ENCODE measurements at places on chromosomes 5 and 9.

GRCh38 chr9:77819657-77820056, 171.5 kb upstream of the GNA14 start:
- DNase-seq: peak; percentile 51

GRCh38 chr9:7967851-7968250, 168.3 kb upstream of the DMAC1 start:
- no peak for DNase-seq

DNA sequence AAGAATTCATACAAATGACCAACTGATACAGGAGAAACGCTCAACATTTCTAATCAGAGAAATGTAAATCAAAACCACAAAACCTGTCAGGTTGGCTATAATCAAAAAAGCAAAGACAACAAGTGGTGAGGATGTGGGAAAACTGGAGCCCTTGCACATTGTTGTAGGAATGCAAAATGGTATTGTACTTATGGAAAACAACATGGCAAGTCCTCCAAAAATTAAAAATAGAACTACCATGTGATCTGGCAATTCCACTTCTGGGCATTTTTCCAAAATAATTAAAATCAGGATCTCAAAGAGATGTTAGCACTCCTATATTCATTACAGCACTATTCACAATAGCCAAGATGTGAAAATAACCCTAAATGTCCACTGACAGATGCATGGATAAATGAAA, 76.1 kb downstream of the FNIP1 start:
- DNase-seq: no peak

DNA sequence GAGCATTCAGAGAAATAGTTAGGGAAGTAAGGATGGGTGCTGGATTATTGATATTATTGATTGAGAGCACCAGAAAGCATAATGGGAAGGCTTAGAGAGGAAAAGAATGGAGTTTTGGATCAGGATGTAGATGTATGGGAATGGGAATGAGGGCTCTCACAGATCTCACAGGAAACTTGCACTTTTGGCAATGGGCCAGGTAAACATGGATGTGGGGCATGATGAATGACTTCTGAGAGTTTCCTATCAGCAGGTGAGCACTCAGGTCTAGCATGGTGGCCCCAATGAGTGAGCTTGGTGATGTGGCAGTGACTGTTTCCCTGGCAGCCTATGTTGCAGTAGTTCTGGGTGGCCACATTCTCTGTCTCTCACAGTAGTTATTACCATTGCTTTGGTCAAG, 283.8 kb downstream of the FBXL7 start:
- DNase-seq: no peak

DNA sequence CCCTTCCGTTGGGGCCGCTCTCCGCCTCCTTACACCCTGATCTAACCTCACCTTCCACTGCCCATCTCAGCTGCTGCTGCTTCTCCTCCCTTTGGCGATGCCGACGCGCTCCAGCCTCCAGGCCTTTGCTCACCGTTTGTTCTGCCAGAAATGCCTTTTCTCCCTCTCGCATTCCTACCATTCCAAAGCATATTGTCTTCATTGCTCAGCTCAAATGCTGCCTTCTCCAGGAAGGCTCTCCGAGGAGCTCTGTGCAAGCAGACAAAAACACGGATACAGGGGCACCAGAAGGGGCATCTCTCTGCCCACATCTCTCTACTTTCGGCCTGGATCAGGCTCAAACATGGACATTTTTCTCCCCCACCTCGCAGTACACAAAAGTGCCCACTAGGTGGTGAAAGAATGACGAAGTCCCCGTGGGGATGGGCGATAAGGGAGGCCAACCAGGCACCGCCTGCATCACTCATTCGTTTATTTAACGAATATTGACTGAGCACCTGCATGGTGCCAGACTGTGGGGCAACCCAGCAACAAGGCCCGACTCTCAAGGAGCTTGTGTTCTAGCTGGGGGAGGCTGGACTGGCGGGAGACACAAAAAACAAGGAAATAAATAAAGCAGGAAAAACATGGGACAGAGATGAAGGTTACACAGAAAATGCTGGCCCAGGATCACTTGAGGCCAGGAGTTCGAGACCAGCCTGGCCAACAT, 7.3 kb upstream of the GRHPR start:
- peak; percentile 80 for DNase-seq

GRCh38 chr5:57738787-57739186, 256.2 kb upstream of the ACTBL2 start:
- no peak for DNase-seq

DNA sequence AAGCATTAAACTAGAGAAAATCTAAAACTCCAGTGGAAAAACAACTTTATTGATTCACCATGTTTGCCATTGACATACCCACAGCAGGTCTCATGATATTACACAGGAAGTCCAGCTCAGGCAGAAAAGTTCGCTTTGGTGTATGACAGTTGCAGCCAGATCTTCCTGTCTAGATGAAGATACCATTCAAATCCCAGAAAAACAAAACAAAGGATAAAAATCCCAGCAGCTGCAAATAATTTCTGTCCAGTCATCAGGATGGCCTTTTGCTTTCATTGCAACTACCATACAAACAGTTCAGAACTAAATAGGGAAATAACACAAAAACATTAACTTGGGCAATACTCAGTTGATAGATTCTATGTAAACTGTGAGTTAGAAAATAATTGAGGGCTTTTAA, 136.0 kb upstream of the NREP start:
- no peak for DNase-seq

- no peak for DNase-seq
Observed at GRCh38 chr9:38212016-38212415, 143.0 kb upstream of the SHB start.

- DNase-seq: no peak
Observed at GRCh38 chr5:170631466-170632195, 127.8 kb downstream of the KCNIP1 start.

DNA sequence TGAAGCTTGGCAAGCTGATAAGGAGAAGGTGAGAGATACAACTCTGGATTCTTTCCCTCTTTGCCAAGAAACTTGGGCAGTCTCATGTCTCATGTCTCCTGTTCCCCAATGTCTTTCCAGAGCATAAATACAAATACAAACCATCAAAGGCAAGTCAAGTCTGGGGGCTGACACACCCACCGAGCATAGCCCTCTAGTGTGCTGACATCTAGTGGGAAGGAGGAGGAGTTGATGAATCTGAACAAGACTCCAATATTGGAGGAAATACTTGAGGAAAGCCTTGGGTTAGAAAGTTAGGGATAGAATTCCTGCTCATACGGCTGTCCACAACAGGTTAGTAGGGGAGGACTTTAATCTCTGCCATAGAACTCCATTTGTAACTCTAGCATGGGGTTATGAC, 8.6 kb downstream of the MLANA start:
- DNase-seq: peak; percentile 8

DNA sequence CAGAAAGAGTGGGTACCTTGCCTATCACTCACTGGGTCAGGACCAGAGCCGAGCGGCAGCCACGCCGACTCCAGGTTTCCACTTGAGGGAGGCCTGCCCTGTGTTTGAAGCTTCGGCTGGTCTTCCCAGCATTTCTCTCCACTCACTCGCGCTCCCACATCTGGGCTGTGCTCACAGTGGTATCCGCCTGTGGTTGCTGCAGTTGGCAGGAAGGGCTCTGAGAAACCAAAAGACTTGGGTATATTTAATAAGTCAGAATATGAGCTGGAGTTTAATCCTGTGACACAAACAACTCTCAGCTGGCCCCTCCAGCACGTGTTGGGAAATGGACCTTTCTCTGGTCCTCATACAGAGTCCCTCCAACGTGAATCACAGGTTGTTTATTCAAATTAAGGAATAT, 70.9 kb downstream of the SPRY4 start:
- no peak for DNase-seq

DNA sequence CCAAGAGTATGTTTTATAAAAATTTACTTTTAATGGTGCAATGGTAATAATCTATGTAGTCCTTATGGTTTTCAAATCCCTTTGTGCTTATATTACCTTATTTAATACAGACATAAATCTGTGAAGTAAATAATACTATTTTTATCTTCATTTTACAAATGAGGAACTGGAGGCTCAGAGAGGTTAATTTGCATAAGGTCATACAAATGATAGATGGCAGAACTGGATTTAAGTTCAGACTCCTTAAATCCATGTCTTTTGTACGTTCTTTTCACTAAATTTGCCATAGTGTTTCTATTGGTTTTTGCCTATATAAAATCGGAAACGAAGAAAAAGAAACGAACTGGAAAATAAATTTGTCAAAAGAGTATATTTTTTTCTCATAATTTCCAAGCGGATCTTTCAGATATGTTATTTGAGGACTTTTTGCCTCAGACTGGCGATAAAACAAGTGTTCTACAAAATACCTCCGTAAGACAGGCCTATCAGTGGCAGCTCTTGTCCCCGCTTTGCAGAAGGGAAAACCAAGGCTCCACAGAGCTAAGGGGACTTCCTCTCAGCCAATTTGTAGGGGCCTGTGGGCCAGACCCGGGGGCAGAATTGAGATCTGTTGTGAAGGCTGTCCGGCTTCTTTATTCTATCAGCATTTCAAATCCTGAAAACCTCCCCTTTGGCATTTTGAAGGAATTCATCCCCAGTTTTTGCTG, 1.1 kb upstream of the TNFAIP8 start:
- no peak for DNase-seq

- no peak for DNase-seq
Observed at GRCh38 chr5:10290438-10290837, 17.3 kb downstream of the CMBL start.

- no peak for DNase-seq
Observed at GRCh38 chr9:30348904-30349303, 2035.5 kb upstream of the ACO1 start.

- DNase-seq: no peak
Observed at GRCh38 chr9:12923468-12924009, 148.7 kb downstream of the LURAP1L start.

DNA sequence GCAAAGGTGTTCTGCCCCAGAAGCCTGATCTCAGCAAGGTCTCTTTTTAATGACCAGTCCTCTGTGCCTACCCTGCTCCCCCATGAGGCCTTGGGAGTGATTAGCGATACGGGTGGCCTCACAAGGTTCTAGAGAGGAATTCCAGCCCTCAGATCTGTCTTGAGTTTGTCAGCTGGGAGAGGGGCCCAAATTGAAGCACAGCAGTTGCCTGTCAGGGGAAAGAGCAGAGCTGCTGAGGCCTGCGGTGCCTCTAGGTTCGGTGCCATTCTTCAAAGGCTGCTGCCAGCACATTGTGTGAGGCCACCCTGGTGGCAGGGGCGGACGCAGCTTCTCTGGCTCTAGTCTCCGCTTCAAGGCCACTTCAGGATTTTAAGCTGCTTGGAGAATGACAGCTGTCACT, 85.7 kb upstream of the GRIA1 start:
- DNase-seq: no peak

- DNase-seq: peak; percentile 1
Observed at GRCh38 chr9:93820667-93821306, 134.4 kb downstream of the BARX1 start.

- DNase-seq: peak; percentile 57
Observed at GRCh38 chr9:91782708-91783214, 167.3 kb downstream of the ROR2 start.

GRCh38 chr5:111922344-111922743, 165.3 kb upstream of the NREP start:
- DNase-seq: no peak

DNA sequence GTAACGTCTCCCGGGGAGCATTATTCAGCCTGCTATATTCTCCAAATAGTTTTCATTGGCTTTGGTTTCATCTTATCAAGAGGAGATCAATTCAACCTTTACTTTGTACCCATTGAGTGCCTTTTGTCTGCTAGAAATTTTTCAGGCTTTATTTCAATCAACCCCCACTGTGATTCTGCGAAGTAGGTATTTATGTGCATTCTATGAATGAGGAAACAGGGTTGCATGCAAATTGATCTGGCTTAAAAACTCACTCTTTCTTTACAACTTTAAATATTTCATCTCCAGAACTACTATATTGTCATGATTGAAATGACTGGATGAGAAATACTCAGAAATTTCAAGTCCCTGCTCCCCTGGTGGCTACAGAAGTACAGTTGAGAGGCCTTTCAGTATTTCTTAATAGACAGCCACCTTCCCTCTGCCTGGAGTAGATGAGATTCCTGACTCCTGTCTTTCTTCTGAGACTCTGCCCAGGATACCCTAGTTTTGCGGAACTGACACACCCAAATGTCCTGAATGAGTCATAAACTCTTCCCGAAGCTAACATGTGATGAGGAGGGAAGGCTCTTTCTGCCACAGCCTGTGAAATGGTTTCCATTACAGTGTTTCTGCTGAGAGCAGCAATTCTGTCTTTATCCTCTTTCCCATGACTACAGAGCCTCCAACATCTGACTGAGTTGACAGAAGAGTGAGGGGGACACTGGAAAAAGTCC, 52.6 kb upstream of the TNC start:
- no peak for DNase-seq

GRCh38 chr9:134236001-134236421, 71.6 kb upstream of the RNU6ATAC start:
- no peak for DNase-seq

GRCh38 chr5:72956324-72957140, 691 bp downstream of the FCHO2 start:
- DNase-seq: no peak

DNA sequence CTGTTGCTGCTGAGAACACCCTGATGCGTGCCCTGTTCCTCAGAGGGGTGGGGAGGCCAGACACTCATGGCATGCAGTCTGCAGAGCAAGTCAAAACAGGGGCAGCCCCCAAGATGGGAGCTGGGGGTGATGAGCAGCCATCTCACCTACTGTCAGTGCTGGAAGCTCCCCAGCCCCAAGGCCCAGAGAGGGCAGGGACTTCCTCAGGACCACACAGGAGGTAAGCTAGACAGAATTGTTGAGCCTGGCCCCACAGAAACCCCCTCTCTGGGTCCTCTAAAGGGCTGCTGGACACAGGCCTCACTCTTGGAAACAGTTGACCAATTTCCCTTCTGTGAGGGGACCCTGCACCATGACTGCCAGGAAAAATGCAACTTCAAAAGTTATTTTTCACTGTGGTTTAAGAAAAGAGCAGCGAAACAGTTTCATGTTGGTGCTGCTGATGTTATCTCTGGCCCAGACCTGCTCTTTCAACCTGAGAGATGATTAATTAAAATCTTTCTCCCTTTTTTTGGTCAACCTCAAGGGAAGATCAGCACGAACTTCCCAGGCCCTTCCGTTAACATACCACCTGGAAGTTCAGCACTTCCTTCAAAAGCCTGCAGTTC, 9.6 kb downstream of the CSF2 start:
- no peak for DNase-seq

DNA sequence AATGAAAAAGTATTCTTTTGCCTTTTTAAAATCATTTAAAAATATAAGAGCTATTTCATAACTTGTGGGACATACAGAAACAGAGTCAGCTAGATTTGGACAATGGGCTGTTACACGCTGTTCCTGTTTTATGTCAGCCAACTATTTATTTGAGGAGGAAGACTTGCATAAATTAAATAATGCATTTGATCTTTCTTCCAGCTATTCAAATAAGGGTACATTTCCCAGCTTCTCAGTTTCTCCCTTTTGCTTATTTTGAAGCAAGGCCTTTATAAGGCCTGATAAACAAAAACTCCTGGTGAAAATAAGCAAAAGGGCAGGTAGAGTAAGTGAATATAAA, 6.5 kb downstream of the STOM start:
- DNase-seq: no peak

GRCh38 chr5:57947181-57947580, 464.6 kb upstream of the ACTBL2 start:
- DNase-seq: no peak

All from Jurkat, Clone E6-1 (cell line).